WTC11 (cell line): ENCODE measurements at places on chromosomes 5 and 9. TPM values are rescaled to one million over a fixed set of nuclear protein-coding genes. Genes with fewer than 3 reads are reported as not detected.

The PHYHD1 gene
- total RNA-seq: 14.6 to 21.3 TPM (median 20.0 TPM) in 3 replicates

DNA sequence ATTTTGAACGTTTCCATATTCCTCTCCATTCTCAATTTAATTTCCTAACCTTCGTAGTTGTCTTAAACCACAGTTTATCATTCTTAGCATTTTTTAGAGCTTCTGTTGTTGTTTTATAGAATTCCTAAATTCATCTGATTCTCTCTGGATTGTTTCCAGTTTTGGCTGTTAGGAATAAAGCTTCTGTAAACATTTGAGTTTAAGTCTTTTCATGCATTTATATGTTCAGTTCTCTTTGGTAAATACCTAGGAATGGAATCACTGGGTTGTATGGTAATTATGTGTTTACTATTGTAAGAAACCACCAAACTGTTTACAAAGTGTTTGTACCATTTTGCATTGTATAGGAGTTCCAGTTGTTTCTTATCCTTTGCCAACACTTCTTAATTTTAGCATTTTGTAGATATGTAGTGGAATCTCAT lies 29.7 kb downstream of the GPR21 start:
- no peak for DNase-seq

The NMRK1 gene
- 10.5 to 14.5 TPM (median 13.3 TPM) in 3 replicates for total RNA-seq

The TBCA gene
- total RNA-seq: 310 to 327 TPM (median 323 TPM) in 3 replicates

DNA sequence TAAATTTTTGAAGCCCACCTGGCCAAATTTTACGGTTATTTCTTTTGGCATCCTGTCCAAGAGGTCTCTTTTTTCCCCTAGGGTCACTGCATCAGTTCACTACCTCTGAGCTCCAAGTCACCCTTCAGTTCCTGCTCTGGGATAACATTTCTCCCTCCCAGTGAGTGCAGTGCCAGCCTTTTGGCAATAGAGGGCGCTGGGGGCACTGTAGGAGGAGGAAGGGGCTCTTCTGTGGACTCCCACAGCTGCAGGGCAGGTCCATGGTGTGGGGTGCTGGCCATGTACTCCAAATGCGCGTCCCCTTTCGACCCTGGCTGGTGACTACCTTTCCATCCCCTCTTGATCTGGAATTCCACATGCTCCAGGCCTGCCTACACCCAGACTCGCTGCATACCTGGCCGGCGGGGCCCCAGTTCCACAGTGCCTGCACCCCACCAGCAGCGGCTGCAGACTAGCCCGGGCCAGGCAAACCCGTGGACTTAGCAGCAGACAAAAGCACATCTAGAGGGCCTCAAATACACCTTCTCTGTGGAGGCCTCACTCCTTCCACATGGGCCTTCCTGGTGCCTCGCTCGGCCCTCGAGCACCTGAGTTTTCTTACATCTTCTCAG lies 20.3 kb upstream of the NINJ1 start:
- DNase-seq: peak; percentile 91

GRCh38 chr9:109558718-109559151 lies 60.6 kb upstream of the PTPN3 start:
- no peak for DNase-seq

- no peak for DNase-seq
Measured at GRCh38 chr5:142507531-142508372, 178.1 kb downstream of the FGF1 start.

DNA sequence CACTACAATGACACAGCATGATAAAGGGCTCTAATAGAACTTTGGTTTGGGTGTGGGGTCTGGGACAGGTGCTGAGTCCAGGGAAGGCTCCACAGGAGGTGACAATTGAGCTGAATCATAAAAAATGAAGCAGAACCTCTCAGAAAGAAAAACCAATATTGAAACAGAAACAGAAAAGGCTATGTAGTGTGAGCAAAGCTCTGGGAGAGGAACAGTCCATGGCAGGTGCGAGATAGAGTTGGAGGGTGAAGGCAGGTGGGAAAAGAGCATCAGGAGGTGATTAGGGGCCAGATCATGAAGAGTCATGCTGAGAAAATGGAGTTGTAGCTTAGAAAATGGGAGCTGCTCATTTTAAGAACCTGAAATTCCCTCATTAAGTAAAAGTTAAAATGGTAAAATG lies 164.9 kb downstream of the KCTD16 start:
- no peak for DNase-seq

DNA sequence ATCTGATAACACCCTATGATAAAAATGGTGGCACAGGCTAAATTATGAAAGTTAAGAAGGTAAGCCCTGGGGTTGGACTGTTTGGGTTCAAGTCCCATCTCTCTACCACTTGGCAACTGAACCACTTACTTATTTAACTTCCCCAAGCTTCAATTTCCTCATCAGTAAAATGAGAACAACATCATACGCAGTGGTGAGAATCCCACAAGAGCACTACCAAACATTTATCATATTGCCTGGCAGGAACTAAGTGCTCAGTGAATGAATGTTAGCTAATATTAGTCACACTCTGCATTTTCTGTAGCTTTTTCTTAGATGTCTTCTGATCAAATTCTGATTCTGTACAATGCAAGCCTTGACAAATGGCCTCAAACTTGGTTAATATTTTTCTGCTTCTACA lies 306.7 kb downstream of the EBF1 start:
- DNase-seq: no peak

- no peak for DNase-seq
Measured at GRCh38 chr5:71706906-71707305, 12.2 kb upstream of the CARTPT start.

The NDUFS4 gene
- 68.5 to 87.4 TPM (median 85.1 TPM) in 3 replicates for total RNA-seq
